ENCODE measurements at places on chromosomes 16 and 17.
A peak's percentile ranks its signal among the peaks of the same experiment; 100 is the strongest.

- DNase-seq, result no peak
These were observed 55.8 kb downstream of the SALL1 start for GRCh38 chr16:51095084-51095881.

GRCh38 chr16:4075534-4075933, 40.7 kb downstream of the ADCY9 start:
- DNase-seq, result no peak

DNA sequence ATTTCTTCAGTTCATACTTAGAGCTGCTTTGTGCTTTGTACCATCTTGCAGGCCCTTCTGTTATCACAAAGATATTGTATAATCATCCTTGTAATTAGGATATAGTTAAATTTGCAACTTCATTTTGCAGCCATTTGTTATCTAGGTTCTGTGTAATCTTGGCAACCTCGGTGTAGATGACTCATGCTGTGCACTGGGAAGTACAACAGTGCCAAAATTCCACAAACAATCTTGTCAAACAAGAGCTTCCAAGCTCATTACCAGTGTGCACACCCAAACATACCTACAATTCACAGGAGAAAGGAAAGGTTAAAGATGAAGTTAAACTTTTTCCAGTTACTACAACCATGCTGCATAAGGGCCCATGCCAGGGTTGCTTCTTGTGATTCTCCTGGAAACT, 1231.8 kb downstream of the CDH11 start:
- DNase-seq, result no peak

DNA sequence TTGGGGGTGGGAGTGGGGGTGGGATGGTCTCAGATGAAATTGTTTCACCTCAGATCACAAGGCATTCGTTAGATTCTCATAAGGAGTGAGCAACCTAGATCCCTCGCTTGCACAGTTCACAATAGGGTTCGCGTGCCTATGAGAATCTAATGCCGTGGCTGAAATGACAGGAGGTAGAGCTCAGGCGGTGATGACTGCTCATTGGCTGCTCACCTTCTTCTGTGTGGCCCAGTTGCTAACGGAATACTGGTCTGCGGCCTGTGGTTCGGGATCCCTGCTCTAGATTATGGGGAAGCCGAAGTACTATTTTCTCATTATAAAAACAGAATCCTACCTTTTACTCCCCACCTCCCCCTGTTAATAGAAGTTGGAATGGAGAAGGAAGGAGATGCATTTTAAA, 18.9 kb downstream of the CLTC start:
- DNase-seq, result no peak

- no peak for DNase-seq
These were observed 655 bp downstream of the ATXN1L start for GRCh38 chr16:71846431-71846830.

- DNase-seq, result no peak
These were observed 594 bp upstream of the TGFB1I1 start for GRCh38 chr16:31471241-31471874.

- DNase-seq, result no peak
These were observed 36.1 kb downstream of the TNFRSF13B start for GRCh38 chr17:16935786-16936185.

GRCh38 chr17:8518326-8518725, 82.6 kb downstream of the NDEL1 start:
- no peak for DNase-seq

DNA sequence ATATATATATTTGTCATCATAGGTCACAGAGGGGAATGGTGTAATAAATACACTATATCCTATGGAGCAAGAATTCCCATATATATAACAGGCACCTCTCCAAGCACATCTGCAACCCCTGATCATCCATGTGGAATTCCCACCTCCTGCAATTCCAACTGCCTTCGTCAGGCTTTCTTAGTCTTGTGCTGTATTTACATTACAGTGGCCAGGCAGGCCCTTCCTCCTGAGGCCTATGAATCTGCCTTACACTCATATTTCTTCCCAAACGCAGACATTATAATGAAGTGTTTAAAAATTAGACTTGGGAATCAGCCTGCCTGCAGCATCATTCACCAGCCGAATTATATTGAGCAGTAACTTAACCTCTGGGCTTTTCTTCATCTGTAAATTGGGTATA, 19.3 kb upstream of the DNAH9 start:
- DNase-seq, result no peak

DNA sequence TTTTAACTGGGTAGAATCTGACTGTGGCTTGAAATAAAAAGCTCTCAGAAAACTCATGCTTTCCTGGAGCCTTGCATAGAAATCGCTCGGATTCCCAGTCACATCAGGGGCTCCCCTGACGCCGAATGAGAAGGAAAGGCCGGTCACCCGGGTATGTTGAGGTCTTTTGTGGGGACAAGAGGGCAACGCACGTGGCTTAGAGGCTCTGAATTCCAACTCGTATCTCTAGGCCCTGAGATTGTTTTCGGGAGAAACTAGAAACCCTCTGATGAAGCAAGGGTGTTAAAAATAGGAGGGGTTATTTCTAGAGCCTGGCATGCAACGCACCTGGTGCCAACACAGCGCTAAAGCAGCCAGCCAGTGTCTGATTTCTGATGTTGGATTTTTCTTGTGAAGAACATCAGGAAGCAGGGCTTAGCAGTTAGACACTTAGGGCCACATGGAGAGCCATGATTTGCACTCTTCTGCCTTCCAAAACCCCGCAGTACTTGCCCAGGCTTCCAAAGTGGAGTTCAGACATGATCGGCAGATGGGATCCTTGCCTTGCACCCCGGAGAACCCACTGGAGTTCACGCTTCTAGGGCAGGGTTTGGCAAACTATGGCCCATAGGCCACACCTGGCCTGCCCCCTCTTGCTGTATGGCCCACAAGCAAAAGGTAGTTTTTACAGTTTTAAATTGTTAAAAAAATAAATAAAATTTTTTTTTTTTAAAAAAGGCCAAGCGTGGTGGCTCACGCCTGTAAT, 12.6 kb downstream of the CACNG1 start:
- no peak for DNase-seq

DNA sequence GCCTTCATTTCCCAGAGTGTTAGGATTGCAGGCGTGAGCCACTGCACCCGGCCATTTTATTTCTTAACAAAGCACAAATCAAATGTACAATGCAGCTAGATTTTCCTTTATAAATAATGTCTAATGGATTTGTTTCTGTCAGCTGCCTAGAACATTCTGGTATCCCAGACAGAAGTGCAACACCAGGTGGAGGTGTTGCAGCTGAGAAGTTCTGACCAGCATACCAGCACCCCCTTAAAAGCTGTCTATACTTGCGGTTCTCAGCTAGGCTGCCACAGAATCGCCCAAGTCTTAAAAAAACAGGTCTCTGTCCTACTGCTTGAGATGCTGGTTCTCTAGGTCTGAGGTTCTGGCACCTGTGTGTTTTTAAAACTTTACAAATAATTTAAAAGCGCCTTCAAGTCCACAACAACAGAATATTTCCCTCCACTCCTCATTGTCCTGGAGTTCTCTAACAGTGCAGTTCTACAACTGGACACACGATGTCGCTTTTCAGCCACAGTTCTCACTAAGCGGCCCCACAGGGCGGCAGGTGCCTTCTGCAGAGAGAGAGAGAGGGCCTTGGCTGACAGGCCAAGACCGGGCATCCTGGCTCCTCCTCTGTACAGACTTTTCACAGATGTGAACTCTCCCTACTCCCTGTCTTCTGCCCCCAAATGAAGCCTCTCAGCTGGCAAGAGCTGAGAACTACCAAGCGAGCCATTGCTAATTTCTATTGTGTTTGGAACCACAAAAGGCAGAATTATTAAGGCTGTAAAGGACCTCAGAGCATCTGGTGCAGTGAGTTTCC, 32.6 kb upstream of the MEOX1 start:
- peak; percentile 42 for DNase-seq

GRCh38 chr16:14164916-14165662, 94.0 kb downstream of the MRTFB start:
- DNase-seq, result no peak

DNA sequence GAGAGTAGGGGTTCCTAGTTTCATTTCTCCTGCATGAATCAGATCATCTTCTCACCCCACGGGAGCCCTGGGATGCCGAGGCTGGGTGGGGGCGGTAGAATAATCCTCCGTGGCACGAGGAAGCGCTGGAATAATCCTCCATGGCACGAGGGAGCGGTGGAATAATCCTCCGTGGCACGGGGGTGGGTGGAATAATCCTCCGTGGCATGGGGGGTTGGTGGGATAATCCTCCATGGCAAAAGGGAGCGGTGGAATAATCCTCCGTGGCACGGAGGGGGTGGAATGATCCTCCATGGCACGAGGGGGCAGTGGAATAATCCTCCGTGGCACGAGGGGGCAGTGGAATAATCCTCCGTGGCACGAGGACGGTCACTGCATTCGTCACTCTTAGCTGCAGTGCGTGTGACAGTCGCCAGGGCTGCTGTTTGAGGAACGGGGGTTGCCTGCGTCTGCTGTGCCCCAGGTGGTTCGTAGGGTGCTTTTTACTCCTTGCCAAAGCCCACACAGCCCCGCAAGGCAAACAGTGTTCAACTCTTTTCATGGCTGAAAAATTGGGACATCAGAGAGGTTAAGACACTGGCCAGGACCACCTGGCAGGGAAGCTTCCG, 152.5 kb downstream of the BANP start:
- no peak for DNase-seq

- no peak for DNase-seq
These were observed 101.5 kb downstream of the BRIP1 start for GRCh38 chr17:61761827-61762226.

- DNase-seq, result no peak
These were observed 196.6 kb downstream of the SALL1 start for GRCh38 chr16:50954469-50954868.

DNA sequence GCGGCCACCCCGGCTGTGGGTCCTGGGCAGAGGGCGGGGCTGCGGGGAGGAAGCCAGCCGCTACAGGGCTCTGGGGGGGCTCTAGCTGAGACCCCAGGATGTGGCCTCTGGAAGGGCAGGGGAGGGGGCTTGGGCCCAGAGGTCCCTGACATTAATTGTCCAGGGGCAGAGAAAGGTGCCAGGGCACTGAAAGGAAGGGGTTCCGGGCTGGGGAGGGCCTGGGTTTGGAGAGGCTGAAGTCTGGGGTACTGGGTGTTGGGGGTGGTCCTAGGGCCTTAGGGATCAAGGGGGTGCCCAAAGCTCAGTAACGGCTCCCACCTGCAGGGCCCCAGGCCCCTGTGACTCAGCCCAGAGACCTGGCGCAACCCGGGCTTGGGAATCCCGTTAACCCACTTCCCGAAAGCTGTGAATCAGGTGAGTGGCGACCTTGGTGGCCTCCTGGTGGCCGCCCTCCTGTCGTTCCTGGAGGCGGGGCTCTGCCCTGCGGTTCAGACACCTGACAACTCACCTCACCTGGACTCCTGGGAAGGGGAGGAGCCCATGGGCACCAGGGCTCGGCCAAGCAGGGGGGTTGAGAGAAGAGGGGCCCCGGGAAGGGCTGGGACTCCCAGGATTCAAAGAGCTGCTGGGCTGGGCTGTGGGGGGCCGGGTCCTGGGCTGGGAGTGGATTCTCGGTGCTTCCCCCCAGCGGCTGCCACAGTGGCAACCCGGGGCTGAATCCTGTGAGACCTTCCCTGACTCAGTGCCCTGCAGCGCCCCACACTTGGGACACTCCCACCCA, 465 bp upstream of the PRSS22 start:
- no peak for DNase-seq

DNA sequence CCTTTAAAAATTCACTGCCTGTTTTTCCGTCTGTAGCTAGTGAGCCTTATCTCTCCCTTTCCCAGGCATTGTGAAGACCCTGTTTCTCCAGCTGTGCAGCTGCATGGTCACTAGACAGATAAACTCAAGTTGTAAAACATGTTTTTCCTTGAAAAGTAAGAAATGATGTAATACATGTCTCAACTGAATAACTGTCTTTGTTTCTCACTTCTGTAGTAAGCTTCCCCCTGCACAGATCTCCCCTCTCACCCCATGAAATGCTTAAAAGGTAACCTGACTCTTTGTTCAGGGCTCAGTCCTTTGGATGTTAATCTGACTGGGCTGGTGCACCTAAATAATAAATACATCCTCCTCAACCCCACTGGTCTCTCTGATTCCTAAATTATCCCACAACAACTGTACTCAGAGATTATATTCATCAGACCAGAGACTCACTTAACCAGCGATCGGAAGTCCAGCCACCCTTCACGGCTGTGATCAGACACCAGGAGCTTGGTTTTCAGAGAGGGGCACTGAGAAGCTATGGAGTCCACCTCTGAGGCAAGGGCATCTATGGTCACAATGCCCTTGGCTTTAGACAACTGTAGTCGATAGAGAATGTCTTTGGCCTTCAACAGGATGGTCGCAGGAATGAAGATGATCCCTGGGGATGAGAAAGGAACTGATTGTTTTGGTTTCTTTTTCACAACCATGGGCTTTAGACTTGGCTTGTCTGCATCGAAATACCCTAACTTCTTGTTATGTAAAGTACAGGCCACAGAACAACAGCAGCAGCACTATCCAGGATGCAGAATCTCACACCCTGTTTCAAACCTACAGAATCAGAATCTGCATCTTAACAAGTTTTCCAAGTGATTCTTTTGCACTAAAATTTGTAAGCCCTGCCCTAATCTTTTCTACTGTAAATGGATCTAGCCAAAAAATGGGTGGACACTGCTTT, 15.4 kb downstream of the ACSM1 start:
- no peak for DNase-seq

DNA sequence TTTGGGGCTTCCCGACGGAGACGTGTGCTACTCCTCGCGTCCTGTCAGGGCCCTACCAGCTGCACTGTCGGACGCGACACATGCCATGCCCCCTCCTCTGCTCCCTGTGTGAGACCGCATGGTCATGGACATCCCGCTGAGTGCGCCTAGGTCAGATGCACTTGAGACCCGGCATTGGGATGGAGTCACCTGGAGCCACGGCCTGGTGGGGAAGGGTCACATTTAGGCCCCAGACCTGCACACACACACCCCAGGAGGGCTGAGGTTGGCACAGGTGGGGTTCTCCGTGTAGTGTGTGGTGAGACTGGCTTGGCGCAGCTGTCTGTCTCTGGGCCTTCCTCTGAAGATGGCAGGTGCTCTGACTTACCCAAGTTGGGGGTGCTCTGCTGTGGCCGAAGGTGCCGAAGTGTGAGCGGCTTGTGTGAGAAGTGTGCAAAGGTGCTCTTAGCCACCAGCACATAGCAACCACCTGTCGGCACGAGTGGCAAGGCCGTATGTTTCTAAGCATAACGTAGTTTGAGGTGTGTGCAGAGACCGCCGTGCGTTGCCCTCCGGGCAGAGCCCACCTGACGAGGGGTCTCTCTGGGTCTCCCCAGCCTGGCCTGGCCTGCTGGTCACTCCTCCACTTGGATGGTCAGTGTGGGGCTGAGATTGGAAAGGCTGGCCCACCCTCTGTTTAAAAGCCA, 108.6 kb downstream of the BANP start:
- DNase-seq, result no peak

- DNase-seq, result no peak
These were observed 15.4 kb upstream of the ENPP7 start for GRCh38 chr17:79715098-79715942.

- no peak for DNase-seq
These were observed 5.7 kb downstream of the WSCD1 start for GRCh38 chr17:6075845-6076244.

- DNase-seq, result no peak
These were observed 24.8 kb downstream of the RAD51D start for GRCh38 chr17:35094902-35095301.

GRCh38 chr16:31700200-31700529, 172.5 kb downstream of the AHSP start:
- no peak for DNase-seq

GRCh38 chr16:83456934-83457333, 350.8 kb upstream of the HSBP1 start:
- no peak for DNase-seq

GRCh38 chr17:75115555-75115954, 5.8 kb downstream of the ARMC7 start:
- no peak for DNase-seq

GRCh38 chr17:5508810-5509209, 22.4 kb downstream of the MIS12 start:
- no peak for DNase-seq

GRCh38 chr16:15976929-15977637, 27.7 kb downstream of the ABCC1 start:
- no peak for DNase-seq
